NCI-H748 treated with DMSO at 0.1 percent for 48 hours (cell line): ENCODE measurements at places on chromosomes 6 and 20.

DNA sequence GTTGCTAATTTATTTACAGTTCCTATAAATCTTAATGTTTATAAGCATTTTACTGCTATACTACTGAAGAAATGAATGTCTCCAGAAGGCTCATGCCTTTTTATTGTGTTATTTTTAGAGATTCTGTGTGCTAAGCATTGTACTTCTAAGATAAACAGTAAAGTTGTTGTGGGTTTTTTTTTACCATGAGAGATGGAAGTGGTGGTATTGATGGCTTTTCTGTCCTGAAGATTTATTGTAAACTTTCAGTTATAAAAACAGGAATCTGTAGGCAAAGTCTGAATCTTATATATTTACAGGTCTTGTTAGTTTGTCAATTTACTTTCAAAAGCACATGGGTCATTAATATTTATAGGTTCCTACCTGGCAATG is 246.9 kb downstream of the TMEM242 start:
- no peak for DNase-seq

DNA sequence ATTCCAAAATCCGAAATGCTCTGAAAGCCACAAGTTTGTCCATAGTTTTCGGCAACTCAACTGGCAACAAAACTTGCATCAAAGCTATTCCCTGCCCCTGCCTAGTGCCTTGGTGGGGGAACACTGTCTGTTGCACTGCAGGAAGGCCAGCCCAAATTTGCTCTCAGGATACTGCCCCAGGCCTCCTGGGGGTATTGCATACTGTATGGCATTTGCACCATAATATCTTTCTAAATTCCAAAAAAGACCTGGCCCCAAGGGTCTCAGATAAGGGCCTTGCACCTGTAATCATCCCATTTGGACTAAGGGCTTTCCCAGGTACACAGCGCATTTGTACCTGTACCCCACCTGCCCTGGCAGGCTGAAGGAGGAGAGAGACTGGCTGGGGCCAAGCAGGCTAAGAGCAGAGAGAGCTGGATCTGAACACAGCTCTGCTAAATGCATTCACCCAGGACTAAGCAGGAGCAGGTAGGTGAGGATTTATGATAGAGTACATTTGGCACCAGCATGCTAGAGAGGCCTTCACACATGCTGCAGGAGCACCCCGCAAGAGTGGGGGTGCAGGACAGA is 4.0 kb upstream of the GRM4 start:
- no peak for DNase-seq

DNA sequence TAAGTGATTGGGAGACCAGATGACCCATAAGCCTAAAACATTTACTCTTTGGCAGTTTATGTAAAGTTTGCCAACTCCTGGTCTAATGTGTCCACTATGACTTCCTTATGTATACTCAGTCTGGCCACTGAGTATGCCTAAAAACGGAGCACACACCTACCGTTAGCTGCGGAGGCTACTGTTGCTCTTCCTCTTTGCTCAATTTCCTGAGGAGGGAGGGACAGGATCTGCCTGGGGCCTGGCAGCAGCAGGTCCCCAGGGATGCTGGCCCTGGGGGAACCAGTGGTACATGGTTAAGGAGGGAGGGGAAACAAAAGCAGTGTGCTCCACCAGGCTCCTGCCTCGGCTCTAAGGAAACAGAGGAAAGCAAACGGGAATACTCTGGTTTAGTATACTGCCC is 113.5 kb downstream of the CDYL start:
- no peak for DNase-seq

DNA sequence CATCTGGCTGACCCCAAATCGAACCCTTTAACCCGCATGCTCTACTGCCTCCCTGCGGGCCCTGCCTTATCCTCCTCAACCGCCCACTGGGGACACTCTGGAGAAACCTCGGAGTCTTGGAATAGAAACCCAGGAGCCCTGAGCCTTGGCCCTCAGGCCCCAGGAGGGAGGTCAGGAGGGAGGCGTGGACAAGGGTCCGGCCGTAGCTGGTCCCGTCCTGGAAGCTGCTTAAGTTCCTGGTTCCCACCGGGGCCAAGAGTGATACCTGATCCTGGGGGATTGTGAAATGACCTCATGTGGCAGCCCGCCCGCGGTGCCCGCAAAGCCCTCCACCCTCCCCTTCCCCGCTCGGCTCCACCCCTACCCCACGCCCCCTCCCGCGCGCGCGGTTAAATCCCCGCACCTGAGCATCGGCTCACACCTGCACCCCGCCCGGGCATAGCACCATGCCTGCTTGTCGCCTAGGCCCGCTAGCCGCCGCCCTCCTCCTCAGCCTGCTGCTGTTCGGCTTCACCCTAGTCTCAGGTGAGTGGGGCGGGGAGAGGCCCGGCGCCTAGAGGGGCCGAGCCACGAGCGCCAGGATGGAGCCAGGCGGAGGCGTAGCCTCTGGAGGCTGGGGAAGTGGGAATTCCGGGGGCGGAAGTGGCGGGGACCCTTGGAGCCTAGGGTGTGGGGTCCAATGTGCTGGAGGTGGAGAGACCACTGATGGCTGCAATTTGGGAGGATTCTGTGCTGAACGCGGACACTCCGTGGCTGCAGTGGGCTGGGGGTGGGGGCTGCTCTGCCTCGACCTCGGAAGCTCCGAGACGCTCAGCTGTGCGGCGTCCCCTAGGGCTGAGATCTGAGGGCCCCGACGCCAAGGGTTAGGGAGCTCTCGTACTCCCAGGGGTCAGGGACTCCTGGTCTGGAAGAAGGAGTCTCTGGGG is at the start of gene WFDC2:
WFDC2 (plus strand) TSS at position 418 of the 926 bp plus-strand sequence; CDS start at position 447, 29 bp downstream.
- DNase-seq: no peak

DNA sequence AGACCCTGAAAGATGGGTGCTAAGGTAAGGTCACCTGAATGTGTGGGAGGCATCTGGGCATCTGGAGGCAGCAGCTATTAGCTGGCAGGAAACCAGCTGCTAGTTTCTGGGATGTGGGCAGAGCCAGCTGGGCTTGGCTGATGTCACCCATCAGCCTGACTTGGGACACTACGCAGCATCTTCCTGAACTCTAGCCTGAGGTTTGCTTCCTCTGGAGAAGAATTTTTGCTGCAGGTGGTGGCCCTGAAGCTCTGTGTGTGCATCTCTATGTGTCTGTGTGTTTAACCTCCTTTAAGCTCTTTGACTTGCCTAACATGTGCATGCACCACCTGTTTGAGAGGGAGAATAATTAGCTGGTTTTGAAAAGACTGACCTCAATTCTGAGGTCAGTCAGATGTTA is 465.1 kb upstream of the CHD6 start:
- DNase-seq: no peak

DNA sequence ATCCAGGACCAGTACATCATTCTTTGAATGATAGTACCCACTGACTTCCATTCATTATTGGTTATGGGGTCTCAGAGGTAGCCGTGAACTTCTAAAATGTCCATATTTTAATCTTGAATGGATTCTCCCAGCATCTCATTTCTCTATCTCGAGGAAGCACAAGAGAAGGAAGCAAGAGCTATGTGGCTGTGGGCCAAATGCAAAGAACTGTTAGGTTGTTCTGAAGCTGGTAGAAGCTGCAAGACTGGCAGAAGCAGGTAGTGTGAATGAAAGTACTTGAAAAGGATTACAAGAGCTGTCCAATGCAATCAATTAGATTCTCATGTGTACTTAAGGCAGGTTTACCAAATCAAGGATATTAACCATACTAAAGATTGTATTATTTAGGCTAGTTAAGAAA is 1131.8 kb downstream of the GRIK2 start:
- DNase-seq: no peak

DNA sequence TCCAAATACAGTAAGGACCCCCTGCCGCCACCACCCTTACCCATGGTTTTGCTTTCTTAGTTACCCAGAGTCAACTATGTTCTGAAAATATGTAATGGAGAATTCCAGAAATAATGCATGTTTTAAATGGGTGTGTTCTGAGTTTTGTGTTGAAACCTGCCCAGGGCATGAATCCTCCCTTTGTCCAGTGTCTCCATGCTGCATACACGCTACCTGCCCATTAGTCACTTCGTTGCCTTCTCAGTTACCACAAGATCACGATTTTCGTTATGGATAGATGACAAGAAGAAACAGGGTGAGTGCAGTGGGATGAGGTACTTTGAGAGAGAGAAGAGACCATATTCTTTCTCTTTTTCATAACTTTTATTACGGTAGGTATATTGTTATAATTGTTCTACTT is 10.6 kb downstream of the FARS2 start:
- DNase-seq: no peak

DNA sequence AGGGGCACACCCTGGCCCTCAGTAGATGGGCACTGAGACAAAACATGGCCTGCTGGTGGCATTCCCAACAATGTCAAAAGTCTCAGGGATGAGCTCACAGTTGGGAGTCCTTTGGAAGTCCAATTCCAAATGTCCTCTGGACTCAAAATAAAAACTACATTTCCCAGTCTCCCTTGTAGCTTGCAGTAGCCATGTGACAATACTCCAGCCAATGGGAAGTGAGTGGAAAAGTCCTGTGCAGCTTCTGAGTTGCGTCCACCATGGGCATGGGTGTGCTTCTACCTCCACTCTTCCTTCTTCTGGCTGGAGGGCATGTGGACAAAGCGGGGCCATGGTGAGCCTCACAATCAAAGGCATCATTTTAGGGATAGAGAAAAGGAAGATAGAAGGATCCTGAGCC is 5.8 kb upstream of the ADAM33 start:
- no peak for DNase-seq

DNA sequence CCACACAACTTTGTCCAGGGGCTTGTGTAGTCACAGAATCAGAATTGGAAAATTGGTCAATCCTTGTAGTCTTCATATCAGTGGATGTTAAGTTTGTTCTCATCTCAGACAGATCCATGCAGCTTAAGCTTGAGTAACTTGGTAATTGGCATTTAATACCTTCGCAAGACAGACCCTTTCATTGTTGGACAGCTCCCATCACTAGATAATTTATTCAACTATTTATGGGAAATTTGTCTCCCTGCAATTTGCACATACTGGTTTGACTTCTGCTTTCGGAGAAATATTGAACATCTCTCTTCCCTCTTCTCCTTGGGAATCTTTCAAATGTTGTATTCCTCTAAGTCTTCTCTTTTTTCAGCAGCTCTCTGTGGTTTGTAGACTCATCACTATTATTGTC is 17.1 kb downstream of the MEI4 start:
- no peak for DNase-seq

- no peak for DNase-seq
Observed at GRCh38 chr20:10061641-10062040, 26.9 kb downstream of the ANKEF1 start.

- no peak for DNase-seq
Observed at GRCh38 chr6:42029062-42029685, 21.1 kb upstream of the TAF8 start.

GRCh38 chr6:2560917-2561698 is 189.6 kb downstream of the MYLK4 start:
- DNase-seq: no peak

GRCh38 chr6:32522302-32523047 is 7.6 kb downstream of the HLA-DRB5 start:
- no peak for DNase-seq

DNA sequence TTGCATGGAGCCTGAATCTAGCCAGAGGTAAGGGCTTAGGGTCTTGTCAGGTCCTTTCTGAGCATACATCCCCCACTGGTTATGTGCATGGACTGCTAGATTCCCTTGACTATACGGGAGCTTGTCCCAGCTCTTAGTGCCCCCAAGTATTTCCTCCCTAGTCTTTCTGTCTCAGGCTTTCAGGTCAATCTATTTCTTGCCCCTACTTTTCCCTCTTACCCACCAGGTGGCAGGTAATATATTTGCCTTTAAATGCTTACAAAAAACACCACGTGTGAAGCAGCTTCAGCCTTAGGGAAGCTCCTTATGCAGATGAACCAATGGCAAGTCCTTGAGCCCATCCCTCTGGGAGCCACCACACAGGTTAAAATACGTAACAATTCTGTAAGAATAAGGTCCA is 454.2 kb downstream of the GRIK2 start:
- no peak for DNase-seq

DNA sequence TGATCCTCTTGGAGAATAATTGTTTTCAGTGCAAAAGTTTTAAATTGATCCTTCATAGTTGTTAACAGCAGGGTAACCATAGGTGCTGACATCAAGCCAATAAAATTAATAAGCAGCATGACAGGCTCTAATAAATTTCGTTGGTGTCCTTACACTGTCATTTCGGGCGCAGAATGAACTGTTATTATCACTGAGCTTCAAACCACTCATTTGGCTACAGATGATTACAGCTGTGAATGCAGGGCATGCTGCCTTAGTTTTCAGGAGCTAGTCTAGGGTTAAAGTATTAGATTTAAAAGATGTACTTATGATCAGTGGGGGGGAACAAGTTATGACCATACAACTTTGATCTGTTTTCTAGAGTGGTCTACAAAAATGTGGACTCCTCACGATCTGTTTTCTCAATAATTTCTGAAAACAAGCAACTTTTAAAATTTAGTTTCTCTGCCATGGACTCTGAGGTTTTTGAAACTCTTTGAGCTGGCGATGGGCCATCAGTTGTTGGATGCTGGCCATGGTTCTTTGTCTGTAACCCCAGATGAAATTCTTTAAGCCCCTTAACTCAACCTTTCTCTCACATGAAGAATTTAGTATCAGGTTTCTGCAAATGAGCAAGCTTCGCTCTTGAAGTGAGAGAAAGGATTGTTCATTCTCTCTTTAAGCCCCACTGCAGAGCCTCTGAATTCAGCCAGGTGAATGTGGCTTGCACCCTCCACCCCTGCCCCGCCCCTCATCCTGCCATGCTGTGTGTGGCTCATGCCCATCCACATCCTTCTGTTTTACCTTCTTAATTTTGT is 99.1 kb upstream of the MTHFD1L start:
- no peak for DNase-seq

GRCh38 chr6:47438481-47439347 is 38.9 kb upstream of the CD2AP start:
- DNase-seq: no peak

DNA sequence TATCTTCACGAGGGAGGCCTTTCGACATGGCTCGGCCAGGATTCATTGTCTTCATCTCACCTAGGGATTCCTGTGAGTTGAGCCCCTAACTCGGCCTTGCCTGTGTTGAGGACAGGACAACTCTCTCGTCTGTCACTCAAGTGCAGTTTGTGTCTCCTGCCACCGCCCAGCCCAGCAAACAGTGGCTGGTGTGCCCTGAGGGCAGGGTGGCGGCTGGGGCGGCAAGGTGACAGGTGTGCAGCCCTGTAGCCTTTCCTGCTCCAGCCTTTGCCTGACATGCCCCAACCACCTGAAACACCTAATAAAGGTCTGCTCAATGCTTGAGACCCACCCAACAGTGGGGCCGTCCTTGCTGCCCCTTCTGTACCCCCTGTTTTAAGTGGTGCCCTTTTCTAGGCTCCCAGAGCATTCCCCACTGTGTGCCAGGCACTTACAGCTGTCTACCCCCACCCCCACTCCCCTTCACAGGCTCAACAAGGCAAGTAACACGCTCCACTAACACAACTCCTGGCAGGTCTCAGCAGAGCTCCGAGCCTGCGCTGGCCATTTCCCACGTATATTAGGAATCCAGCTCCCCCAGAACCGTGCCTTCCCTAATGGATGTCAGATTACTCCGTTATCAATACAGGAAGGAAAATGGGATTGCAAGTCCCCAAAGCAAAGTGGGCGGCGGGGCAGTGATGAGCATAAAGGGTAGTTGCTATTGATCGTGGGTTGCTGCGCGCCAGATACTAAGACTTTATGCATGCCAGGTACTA is 17.7 kb downstream of the GFRA4 start:
- no peak for DNase-seq

GRCh38 chr6:4565301-4566250 is 210.6 kb upstream of the CDYL start:
- no peak for DNase-seq
